ENCODE measurements at places on chromosomes 5 and 9. TPM values are rescaled to one million over a fixed set of nuclear protein-coding genes. Genes with fewer than 3 reads are reported as not detected.

GRCh38 chr5:160774666-160775315, 77.2 kb downstream of the ATP10B start:
- no peak for DNase-seq

DNA sequence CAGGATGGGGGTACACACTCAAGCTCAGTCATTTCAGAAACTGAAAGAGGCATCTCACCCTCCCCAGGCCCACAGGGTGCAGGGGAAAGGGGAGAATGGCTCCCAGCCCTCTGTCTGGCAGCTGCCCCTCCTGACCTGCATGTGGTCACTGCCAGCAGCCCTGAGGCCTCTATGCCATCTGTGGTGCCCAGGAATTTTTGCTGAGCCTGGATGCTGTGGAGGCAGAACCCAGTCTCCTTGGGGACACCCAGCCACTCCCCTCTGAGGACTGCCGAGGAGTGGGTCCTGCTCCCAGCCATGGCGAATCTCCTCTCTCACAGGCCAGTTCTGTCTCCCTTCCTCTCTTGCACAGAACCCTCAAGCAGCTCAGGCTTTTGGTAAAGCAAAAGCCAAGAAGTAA, 104.0 kb upstream of the ALDH1B1 start:
- DNase-seq: peak; percentile 7

DNA sequence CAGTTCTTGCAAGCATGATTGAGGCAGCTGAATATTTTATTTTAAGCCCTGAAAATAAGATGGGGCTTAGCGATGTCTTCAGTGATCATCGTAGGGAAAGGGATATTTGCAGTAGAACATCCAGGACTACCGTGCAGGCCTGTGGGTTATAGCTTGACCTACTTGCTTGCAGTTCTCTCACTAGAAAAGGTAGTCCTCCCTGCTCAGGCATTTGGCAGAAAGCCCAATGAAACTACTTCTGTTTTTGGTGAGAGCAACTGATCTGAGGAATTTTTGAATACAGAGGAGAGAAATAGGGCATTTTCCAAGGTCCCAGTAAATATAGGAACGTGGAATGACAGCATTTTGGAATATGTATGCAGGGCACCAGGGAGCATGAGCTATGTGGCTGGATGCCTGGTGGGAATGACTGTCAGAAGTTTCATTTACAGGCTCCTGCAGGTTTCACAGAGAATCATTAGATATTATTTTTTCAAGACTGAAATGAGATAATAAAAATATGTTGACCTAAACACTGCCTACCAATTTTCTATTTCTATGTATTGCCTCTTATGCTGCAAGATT, 417.9 kb upstream of the ACTBL2 start:
- no peak for DNase-seq

DNA sequence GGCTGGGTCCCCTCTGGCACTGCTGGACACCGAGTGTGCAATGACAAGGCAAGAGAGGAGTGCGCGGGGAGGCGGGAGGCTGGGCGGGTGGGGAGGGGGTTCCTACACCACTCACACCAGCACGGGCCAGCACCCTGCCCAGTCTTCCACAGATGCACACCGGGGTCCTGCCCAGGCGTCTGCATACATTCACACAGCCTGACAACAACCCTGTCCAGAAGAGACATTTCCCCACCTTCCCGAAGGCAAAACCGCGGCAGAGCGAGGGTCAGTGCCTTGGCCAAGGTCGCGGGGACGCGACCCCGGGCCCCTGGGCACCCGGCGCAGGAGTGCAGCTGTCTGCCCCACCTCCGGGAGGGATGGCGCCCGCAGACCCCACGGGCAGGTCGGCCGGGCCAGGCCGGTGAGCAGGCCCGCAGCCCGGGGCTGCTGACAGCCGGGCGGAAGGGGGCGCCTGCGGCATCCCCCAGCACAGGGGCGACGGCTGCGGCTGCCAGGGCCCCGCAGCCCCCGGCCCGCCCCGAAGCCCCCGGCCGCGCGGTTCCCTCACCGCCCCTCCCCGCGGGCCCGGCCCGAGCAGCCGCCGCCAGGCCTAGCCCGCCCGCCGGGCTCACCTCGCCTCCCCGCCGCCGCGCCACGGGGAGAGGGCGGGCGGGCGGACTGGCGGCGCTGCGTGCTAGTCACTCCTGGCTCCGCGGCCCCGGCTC, 496 bp downstream of the MAPK9 start:
- peak; percentile 27 for DNase-seq

GRCh38 chr9:125984461-125984860, 237.3 kb downstream of the PBX3 start:
- DNase-seq: no peak

GRCh38 chr5:140753561-140753960, 32.4 kb upstream of the PCDHA1 start:
- DNase-seq: no peak

GRCh38 chr9:99030092-99030511, 74.8 kb upstream of the TGFBR1 start:
- no peak for DNase-seq

DNA sequence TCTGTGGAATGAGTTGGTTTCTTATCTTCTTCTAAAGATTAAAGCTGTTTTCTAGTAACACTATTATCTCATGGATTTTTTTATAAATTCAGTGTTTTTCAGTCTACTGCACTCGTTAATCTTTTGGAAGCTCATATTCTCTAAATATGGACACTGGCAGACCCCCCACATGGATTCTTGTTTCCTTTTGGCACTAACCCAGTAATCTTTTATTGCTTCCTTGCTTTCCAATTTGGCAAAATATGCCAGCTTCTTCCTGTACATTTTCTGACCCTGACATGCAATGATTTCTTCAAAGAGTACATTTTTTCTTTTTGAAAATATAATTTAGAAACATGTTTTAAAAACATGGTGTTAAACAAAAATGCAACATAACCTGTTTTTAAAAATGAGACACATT, 474.2 kb upstream of the FTMT start:
- DNase-seq: no peak

- DNase-seq: no peak
Measured at GRCh38 chr5:75640826-75641225, 29.6 kb downstream of the ANKDD1B start.

- no peak for DNase-seq
Measured at GRCh38 chr5:111076091-111076490, 4.6 kb downstream of the TSLP start.

DNA sequence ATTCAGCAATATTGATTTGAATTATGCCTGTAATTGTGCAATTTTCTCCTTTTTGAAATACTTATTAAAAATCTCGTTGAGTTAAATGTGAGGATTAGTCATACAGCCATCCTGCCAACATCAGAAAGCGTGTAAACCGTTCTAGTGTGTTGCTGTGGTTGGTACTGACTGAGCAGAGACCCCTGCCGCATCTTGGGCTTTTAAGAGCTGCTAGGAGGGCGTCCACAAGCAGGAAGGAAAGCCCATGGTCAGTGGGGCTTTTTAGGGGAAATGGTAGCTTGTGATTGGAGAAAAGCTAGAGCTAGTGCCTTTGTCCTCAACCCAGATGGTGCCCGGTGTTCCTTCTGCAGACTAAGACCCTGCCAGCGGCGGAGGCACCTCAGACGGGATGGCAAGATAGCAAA, 1.3 kb downstream of the SDHA start:
- peak; percentile 29 for DNase-seq

- DNase-seq: no peak
Measured at GRCh38 chr9:68750255-68750654, 45.2 kb downstream of the PIP5K1B start.

GRCh38 chr9:107703651-107704050, 214.1 kb upstream of the KLF4 start:
- DNase-seq: no peak

GRCh38 chr5:77637170-77637997, 1.1 kb downstream of the OTP start:
- no peak for DNase-seq

DNA sequence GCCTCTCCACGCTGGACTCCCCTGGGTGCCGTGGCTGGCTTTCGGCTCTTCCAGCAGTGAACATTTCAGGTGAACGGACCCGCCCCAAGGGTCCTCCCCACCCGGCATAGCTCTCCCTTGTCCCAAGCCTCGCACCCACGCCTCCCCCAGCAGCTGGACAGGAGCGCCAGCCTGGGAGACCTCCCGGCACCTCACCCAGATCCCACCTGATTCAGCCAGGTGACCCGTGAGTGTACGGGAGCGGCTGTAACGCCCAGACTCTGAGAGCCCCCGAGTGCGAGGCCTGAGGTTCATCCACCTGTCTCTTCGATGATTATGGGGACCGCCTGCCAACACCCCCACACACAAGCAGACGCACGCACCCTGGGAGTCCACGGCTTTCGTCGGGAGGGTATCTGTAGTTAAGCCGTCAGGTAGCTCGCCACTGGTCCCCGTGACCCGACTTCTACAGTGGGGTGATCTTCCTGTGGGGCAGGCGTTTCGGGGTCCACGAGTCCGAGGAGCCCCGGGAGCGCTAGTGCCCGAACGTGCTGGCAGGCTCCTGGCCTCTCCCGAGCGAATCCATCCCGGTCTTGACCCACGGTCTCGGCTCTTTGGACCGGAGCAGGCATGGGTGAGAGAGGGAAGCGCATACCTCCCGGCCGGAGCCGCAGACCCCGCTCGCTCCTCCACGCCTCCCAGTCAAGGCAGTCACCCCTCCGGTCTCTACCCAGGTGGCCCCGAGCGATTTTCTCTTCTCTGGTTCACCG, 14.9 kb downstream of the TRIM7 start:
- DNase-seq: peak; percentile 52

DNA sequence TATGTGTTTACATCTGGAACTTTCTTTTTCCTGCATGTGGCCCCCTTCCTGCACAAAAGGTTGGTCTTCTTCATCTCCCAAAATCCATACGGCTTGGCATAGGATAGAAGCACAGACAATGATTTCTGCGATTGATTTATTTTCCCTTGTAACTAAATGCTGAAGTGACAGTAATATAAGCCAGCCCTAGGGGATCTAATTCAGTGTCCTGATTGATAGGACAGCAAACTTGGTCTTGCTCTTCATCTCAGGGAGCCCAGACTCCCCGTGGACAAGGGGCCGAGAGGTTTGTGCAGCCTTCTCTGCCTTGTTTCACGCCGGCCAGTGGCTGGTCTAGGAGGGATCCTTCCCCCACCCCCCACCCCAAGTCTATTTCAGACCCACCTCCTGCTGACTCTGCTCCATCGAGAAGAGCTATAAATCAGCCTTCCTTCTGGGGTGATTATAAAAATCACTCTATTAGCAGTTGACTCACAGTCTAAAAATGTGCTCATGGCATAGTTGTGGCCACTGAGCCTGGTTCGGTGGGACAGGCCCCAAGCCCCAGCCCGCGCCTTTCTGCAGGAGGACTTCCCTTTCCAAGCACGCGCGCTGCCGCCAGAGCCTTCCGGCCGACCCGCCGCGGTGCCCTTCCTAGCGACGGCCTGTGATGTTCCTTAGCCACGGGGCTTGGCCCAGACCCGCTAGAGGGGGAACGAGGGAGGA, 89.8 kb upstream of the COL5A1 start:
- DNase-seq: no peak

DNA sequence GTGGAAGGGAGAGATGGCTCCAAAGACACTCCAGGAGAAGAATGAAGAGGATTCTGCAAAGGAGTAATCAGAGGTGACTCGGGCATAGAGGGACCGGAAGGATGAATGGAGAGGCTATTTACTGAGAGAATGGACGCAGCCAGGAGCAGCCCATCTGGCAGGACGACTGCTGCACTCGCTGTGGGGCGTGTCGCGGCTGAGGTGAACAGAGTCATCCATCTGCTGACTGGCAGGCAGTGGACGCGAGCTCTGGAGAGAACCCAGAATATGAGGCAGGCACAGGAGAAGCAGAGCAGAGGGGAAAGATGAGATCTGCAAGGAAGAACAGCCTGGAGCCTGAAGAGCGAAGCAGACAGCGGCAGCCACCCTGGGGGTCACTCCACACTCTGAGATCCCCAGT, 16.4 kb downstream of the FGF1 start:
- DNase-seq: no peak

GRCh38 chr9:16267281-16268066, 603.0 kb downstream of the BNC2 start:
- peak; percentile 20 for DNase-seq

- DNase-seq: no peak
Measured at GRCh38 chr5:15571081-15571480, 71.1 kb downstream of the FBXL7 start.

- no peak for DNase-seq
Measured at GRCh38 chr9:7974335-7974960, 174.9 kb upstream of the DMAC1 start.

DNA sequence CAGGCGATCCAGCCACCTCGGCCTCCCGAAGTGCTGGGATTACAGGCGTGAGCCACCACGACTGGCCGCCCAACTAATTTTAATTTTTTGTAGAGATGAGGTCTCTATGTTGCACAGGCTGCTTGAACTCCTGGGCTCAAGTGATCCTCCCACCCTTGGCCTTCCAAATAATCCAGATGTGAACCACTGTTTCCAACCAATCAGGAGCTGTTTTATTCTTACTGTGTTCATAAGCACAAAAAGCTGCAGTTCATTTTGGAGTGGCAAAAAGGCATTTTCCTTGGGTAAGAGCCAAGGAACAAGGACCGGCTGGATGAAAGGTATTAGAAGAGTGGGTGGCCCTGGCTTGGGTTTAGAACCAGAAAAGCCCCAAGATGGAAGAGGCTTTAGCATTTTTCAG, 5.2 kb upstream of the SLC27A4 start:
- no peak for DNase-seq

DNA sequence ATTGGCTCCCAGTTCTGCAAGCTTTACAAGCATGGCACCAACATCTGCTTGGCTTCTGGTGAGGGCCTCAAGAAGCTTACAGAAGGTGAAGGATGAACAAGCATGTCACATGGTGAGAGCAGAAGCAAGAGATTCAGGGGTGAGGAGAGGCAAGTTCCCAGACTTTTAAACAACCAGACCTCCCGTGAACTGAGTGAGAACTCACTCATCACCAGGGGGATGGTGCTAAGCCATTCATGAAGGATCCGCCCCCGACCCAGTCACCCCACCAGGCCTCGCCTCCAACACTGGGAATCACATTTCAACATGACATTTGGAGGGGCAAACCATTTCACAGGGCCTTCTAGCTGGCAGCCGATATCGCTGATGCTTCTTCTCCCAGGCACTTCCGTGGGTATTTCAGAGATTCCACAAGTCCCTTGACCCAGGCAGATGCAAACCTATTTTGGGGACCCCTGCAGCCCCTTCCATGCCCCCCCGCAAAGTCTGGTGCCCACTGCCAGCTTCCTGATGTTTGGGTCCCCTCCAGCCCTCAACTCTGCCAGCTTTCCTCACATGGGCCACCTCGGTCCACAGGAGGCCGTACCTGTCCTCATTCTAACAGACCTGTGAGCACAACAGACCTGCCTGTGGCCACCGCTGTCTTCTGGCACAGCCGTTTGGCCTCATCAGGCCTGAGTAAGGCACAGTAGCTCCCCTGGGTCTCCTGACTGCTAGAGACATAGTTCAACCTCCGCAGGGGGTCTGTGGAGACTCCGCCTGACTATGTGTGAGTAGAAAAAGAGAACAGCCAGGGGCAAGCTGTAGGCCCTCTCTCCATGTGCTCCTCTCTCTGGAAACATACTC, 60.7 kb upstream of the ANGPTL2 start:
- no peak for DNase-seq

GRCh38 chr5:154138701-154139100, 51.8 kb upstream of the GALNT10 start:
- no peak for DNase-seq

- DNase-seq: no peak
Measured at GRCh38 chr5:36447776-36448175, 146.1 kb upstream of the RANBP3L start.

Gene IZUMO3
- not detected for total RNA-seq

Gene CKMT2
- 2.0 TPM for total RNA-seq

Gene ADAMTS2
- 4.0 TPM for total RNA-seq

Gene ROPN1L
- total RNA-seq: not detected

Gene GMCL2
- total RNA-seq: not detected

Gene AP3B1
- 62.6 TPM for total RNA-seq

Gene AFAP1L1
- total RNA-seq: 1.6 TPM

Gene RALGDS
- total RNA-seq: 24.2 TPM

Gene OLFM1
- 8.9 TPM for total RNA-seq

Gene PCDHB5
- 0.10 TPM for total RNA-seq
